ENCODE measurements at places on chromosomes 5 and 9.

DNA sequence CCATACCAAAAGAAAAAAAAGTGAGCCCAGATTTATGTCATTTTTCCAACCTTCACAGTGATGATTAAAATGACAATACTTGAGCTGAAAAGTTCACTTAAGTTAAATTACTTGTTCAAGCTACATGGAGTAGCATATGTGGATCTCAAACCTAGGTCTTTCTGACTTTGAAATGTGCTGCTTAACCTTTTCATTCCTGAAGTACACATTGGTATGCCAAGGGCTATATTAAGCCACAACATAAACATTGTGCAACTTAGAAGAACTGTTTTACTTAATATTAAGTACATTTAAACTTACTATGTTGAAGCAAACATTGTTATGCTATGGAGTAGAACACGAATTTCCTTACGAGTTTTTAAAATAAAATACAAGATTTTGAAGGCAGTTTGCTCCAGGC lies 105.0 kb downstream of the GIN1 start:
- DNase-seq: no peak

DNA sequence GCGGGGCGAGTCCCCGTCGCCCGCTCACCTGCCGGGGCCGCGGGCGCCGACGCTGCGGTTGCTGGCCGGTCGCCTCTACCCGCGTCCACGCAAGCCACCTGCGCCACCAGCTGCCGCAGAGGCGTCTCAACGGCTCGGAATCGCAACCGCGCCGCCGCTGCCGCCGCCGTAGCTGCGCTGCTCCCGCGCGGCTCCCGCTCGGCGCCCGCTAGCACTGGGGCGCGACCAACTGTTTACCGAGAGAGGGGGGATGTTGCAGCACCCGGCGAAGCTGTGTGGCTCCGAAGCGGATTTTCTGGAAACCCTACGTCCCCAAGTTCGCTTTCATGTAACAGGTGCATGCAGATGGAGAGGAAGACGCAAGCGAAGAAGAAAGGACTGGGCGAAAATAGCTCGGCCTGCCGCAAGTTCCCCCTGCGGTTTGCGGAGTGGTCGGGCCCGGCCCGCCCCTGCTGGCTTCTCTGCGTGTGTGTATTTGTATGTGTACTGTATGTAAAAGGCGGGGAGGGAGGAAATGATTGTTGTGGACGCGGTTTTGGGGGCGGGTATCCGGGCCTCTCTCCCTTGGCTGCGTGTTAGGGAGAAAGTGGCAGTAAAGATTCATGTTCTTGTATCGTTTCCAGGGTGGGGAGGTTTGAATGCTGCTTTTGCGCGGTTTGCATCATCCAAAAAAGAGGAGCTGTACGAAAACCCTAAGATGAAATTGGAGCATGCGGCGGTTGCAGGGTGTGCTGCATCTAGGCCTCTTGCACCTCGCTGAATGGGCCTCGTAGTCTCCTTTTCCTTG lies at the start of gene PSIP1:
Gene PSIP1 (minus strand): TSS at position 182 of the 787 bp plus-strand sequence. CDS start 782 bp downstream, outside the sequence.
- DNase-seq: peak; percentile 88

GRCh38 chr5:44885903-44886302 lies 77.2 kb downstream of the MRPS30 start:
- no peak for DNase-seq

DNA sequence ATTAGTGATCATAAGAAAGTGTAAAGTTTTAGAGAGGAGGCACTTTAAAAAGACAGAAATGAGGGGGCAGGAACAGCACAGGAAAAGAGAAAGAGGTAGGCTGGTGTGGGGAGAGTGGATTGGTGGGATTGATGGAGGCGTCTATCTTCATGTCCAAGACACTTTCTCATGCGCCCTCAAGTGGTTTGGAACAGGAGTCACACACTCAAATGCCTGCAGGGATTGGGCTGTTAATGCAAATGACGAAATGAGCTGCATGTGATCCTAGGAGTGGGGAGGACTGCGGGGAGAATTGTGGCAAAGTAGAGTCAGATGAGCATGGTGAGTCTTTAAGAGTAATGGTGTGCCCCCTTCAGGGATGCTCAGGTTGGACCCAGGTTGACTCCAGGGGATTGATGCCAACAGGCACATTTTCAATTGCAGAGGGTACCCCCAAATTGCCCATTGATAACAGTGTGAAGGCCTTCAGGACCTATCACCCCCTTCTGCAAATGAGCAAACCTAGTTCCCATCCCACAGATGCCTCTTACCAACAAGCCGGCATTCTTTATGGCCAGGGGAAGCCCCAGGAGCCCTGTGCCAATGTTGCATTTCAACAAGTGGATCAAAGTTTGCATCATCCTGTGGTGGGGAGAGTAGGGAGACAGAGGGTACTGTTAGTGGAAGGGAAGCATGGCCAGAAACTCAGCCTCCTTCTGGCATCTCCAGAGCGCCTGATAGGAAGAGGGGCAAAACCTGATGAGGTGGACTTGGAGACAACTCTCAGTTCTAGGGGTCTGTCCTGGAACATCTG lies 5.3 kb downstream of the SLC36A3 start:
- DNase-seq: no peak

- DNase-seq: peak; percentile 22
Observed at GRCh38 chr9:136722969-136723356, 10.6 kb downstream of the DIPK1B start.

DNA sequence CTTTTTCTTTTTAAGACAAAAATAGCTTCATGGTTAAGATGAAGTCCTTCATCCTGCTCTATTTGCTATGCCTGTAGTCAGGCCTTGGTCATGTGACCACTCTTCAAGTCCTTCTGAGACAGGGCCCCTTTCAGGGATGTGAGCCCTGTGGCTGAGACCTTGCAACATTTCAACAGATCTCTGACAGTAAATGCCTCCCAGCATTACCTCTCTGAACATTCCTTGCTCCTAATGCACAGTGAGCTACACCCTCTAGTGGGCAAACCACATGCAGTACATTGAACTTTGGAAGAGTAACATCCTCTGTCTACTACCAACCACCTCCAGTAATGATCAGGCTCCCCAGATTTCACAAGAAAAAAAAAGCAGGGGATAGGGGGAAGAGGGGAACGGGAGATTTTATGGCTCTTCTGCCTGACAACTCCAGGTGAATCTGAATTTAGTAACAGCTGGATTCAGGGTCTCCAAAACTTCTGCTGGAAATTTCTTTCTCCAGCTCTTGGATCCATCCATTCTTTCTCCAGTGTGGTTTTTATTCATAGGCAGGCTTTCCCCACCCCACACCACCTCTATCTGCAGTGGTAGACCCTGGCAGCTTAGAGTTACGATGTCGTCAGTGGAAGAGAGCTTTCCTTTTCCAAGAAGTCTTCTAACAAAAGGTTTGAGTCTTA lies 8.9 kb upstream of the FBXO38 start:
- peak; percentile 14 for DNase-seq

GRCh38 chr9:121607434-121608167 lies 43.8 kb upstream of the DAB2IP start:
- no peak for DNase-seq

DNA sequence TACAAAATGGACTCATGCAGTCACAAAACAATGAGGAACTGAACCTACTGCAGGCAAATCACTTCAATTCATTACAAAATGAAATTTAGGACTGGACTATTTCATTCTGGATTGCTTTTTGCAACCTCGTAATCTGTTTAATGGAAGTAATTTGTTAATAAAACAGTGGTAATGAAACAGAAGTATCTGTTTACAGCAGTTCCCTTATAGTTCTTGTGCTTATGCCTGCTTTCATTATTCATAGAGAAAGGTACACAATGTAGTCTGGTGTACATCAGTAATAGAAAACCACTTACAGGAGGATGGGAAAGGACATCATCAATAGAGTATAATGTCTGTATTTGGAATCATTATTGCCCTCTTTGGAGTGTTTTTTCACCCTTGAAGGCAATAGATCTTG lies 389.2 kb upstream of the NUDT12 start:
- no peak for DNase-seq

DNA sequence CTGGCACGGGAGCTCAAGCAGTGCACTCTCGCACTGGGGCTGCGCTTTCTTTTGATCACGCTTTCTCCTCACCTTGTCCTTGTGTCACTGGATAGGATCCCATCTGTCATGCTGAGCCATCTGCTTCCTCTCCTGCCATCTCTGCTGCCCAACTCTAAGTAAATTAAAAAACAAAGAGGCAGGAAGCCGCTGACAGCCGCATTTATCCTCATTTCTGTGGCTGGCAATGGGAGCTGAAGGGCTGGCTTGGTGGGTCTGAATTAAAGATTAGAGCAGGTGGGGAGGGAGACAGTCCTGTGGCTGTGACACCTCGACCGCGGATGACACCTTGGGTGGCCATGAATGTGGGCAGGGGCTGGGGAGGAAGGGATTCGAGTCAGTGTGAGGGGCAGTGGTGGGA lies 159.2 kb upstream of the ALDH1B1 start:
- no peak for DNase-seq

DNA sequence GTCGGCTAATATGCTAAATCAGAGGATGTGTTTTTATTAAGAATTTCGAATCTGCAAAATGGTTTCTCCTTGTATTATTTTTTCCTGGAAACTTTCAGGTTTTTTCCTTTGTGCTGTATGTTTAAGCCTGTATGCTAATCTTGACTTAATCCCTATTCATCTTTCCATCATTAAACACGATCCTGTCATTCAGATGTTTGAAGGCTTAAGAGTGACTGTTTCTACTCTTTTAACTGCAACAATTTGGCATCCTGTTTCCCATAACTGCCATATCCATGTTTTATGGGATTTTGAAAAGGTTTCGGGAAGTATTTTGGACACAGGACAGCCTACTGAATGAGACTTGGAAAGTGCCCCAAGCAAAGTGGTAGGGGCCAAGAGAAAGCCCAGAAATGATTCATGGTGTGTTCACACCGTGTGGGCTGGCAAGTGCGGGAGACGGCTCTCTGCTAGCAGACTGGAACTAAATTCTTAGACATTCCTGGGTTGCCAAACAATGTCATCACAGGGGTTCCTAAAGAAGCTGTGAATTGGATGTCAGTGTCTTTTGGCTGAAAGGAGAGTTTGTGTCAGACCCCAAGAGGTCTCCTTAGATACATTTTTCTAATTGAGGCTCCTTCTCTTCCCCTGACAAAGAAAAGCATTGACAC lies 125.4 kb upstream of the ADAMTS16 start:
- no peak for DNase-seq

GRCh38 chr5:59416026-59416425 lies 477.5 kb downstream of the PDE4D start:
- no peak for DNase-seq

GRCh38 chr9:129245276-129245675 lies 67.2 kb upstream of the IER5L start:
- DNase-seq: no peak

DNA sequence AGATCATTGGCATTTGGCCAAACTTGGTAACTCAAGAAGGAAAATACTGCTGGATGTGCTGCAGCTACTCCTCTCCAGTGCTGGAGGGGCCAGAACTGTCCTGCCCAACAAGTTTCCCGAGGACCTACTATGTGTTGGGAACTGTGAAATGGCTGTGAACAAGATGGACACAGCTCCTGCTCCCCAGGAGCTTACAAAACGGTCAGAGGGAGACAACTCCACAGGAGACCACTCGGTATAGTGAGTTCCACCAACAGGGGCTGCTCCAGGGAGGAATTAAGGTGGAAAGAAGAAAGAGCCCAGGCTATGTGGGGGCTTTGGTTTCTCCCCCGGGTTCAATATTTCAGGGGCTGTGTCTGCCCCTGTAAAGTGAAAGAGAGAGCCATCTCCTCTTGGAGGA lies 78.8 kb downstream of the GNA14 start:
- DNase-seq: no peak

- DNase-seq: no peak
Observed at GRCh38 chr5:123610665-123611405, 98.9 kb downstream of the CSNK1G3 start.

- DNase-seq: no peak
Observed at GRCh38 chr5:128121651-128122050, 38.1 kb downstream of the SLC12A2 start.

GRCh38 chr5:62937661-62938558 lies 359.3 kb downstream of the LRRC70 start:
- DNase-seq: no peak

DNA sequence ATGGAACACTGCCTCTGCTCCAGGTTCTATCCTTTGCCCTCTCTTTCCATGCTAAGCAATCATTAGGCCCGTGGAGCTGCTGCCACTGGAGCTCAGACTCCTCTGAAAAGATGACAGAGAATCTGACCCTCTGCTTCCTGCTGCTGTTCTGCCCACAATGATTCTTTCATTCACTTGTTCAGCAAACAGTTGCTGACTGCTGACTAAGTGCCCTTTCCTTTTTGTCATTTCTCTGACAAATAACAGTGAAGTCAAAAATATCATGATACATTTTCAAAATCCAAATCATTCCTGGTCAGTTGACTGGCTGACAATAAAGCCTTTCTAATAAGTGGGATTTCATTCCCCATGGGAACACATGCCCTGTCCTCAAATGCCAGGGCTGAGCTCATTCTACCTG lies 110.1 kb downstream of the SIL1 start:
- no peak for DNase-seq

DNA sequence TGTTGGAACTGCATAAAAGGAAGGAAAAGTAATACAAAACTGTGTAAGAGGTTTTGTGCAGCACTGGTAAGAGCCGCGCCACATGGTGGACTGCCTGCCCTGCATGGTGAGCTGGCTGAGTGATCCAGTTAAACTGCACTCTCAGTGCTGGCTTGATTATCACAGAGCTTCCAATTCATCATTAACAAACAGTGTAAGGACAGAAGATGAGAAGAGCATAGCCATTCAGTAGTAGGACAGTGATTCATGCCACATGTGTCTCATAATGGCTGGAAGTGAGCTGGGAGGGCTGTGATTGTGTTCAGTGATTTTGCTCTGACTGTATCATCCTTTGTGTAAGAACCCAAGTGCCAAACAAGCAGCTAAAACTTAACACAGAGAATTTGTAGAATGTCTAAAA lies 14.1 kb downstream of the ASPN start:
- no peak for DNase-seq

DNA sequence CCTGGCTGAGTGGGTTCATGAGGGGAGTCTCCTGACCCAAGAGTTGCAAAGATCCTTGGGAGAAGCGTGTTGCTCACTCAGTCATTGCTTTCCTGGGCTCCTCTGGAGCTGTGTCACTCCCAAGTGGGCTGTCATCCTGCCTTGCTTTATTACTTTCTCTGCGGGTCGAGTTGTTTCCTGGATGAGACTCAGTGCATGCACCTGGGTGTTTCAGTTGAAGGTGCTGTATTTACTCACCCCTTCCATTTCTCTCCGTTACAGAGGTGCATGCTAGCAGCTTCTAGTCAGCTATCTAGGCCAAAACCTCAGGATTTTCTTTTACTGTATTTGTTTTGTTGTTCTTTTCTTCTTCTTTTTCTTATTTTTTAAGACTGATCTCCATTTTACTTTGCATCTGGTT lies 785.5 kb upstream of the EDIL3 start:
- no peak for DNase-seq

- no peak for DNase-seq
Observed at GRCh38 chr5:137034764-137035479, 464.2 kb downstream of the SPOCK1 start.

DNA sequence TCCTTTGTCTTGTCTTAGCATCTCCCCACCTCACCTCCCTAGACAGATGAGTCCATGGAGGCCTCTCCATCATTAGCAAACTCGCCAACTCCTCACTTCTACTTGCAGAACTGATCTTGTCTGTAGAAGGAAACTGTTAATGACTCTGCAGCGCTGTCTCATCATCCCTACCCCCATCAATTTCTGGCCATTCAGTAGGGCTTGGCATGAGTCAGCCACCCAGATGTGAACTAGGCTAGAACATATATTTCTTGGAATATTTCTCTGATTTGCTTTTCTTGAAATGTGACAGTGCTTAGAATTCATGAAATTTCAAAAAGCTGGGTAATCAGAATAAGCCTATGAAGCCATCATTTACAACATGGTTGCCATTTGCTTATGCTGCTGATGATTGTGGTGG lies 1125.0 kb upstream of the DMAC1 start:
- DNase-seq: no peak

Measured in activated CD4-positive, alpha-beta T cell treated with anti-CD3 and anti-CD28 coated beads, Interleukin-2, amount 50 U/mL, for 48 hours (primary cell).